ENCODE measurements at places on chromosomes 2 and 18. TPM values are rescaled to one million over a fixed set of nuclear protein-coding genes. Genes with fewer than 3 reads are reported as not detected.

DNA sequence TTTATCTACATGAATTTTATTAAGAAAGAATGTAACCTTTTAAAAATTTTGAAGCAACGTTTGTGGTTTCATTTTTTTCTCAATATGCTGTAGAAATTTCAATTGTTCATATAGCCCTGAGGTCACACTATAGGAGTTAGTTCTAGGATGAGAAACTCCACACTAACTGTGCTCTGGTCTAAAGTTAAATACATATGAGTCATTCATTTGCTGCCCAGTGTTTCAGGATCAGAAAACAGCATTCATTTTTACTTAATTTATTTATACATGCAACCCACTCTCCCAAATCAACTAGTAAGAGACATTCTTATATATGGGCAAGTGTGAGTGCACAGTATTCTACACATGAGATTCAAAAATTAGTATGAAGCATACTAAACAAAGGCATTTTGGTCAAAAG is 137.9 kb downstream of the DOCK10 start:
- no peaks in the 10 kb centered on the region for H3K4me1 ChIP-seq
- DNase-seq = no peak
- H3K36me3 ChIP-seq = peaks cover 3% of the 10 kb centered on the region
- no peaks in the 10 kb centered on the region for H3K27me3 ChIP-seq
- no peak overlapping the region for H3K4me3 ChIP-seq
- no peak overlapping the region for H3K27ac ChIP-seq

Gene CRYGC
- total RNA-seq = not detected

- peak overlapping the region; percentile 95 for H3K27ac ChIP-seq
- no peaks in the 10 kb centered on the region for H3K27me3 ChIP-seq
Observed at GRCh38 chr18:2654928-2655177, 673 bp upstream of the SMCHD1 start.

GRCh38 chr2:152354909-152355308 is 19.9 kb downstream of the FMNL2 start:
- no peak overlapping the region for H3K27ac ChIP-seq
- H3K36me3 ChIP-seq = no peaks in the 10 kb centered on the region
- H3K27me3 ChIP-seq = no peaks in the 10 kb centered on the region
- H3K4me3 ChIP-seq = no peak overlapping the region

GRCh38 chr2:9970200-9971044 is 18.9 kb downstream of the GRHL1 start:
- no peaks in the 10 kb centered on the region for H3K27me3 ChIP-seq
- DNase-seq = no peak
- H3K36me3 ChIP-seq = no peaks in the 10 kb centered on the region
- H3K4me1 ChIP-seq = peaks cover 26% of the 10 kb centered on the region
- H3K27ac ChIP-seq = no peak overlapping the region

GRCh38 chr2:108907822-108908712 is 81.0 kb downstream of the EDAR start:
- DNase-seq = no peak
- H3K4me1 ChIP-seq = no peaks in the 10 kb centered on the region
- H3K36me3 ChIP-seq = no peaks in the 10 kb centered on the region
- no peaks in the 10 kb centered on the region for H3K27me3 ChIP-seq
- H3K4me3 ChIP-seq = no peak overlapping the region

DNA sequence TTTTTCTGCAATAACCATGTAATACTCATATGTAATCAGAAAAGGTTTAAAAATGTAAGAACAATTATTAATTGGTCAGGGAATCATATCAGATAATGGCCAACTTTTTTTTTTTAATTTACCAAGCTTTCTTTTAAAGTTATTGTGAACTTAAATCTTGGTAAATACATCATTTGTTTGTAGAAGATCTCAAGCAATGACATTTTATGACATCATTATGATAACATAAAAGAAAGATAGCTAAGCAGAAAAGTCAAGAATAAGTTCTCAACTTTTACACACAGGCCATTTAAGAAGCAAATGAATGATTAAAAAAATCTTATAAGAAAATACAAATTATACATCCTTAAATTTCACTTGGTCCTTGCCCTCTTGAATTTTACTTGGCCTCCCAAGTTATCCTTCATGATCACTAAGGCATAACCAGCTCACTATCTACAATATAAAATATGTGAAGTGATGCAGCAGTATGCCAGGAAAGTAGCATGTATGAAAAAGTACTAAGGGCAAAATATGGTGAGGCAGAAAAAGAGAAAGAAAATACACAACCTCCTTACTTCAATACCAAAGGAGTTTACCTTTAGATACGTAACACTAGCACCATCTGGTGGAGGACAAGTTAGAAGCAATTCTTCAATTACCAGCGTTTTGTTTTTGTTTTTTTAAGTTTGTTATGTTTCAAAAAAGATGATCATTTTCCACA is 116.6 kb downstream of the SRBD1 start:
- no peak overlapping the region for H3K4me3 ChIP-seq
- peak; percentile 28 for DNase-seq
- no peaks in the 10 kb centered on the region for H3K4me1 ChIP-seq
- no peaks in the 10 kb centered on the region for H3K36me3 ChIP-seq
- H3K27me3 ChIP-seq = no peaks in the 10 kb centered on the region
- H3K27ac ChIP-seq = no peak overlapping the region

DNA sequence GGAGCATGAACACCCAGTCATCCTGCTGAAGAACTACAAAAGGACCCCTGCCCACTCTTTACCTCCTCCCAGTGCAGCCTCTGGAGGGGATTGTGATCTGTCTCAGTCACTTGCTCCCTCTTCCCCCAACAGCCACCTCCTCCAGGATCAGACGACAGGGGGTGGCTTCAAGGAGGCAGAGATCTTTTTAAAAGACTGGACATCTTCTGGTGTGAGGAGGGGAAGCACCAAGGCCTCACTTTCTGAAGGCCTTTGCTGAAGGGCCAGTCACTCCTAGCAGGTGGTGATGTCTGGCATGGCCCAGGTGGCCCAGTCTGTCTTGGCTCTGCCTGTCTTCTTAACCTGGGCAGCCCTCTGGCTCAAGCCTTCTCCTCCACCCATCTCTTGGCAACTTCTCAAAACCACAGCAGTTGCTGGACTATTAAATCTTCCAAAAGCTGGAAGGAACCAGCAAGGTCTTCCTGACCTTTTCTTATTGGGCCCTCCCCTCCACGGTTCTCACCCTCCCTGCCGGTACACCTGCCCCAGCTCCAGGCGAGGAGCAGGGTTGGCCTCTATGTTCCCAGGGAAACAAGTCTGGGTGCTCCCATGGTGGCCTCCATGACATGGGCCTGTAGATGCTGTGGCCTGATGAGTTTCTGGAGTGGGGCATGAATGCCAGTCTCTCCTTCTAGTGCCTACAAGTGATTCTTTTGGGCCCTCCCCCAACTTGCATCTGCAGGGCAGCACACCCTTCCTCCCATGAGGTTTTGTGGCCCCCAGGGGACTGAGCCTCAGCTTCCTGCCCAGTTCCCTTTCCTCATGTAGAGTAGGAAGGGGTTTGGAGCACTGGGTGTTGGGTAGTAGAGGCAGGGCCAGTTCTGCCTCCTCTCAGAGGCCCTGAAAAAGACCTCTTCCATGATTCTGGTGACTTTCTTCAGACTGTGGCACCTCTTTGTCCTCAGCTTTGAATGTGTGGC is 5.0 kb upstream of the ATP6V1B1 start:
- no peak overlapping the region for H3K27ac ChIP-seq
- no peak for DNase-seq
- H3K36me3 ChIP-seq = no peaks in the 10 kb centered on the region
- H3K4me1 ChIP-seq = no peaks in the 10 kb centered on the region
- H3K4me3 ChIP-seq = no peak overlapping the region

Gene GCA
- total RNA-seq = 38.9 TPM

DNA sequence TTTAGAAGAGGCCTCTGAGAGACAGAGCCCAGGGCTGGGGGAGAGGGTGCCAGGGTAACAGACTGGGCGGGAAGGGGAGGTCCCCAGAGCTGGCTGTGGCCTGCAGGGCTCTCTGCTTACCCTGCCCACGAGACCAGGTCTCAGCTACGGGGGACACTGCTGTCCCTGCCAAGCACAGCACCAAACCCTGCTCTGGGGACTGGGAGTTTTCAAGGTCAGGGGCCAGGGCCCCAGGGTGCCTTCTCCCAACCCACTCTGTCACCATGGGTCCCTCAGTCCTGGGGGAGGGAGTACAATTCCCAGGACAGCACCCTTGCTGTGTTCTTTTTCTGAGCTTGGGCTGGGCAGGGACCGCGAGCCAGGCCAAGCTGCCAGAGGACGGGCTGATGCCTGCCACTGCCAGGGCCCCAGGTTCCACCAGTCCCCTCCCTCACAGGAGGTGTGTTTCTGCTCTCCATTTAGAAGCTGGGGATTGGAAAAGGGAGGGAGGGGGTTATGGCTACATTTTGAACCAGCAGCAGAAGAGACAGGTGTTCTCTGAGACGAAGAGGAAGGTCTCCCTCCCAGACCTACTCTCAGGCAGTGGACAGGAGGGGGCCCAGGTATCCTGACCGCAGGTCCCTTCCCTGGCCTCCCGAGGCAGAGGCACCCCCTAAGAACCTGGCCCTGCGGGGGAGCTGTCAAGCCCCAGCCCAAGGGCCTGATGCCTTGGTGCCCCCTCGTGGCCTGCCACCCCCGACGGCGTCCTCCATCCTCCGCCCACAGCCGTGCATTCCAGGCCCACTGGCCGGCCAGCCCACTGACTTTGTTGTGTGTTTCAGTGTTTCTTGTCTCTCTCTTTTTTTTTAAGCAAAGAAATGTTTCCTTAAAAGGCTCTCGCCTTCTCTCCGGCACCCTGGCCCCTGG is 80.4 kb downstream of the TNS1 start:
- no peaks in the 10 kb centered on the region for H3K27me3 ChIP-seq
- peaks cover 5% of the 10 kb centered on the region for H3K4me1 ChIP-seq
- no peak overlapping the region for H3K4me3 ChIP-seq
- no peaks in the 10 kb centered on the region for H3K36me3 ChIP-seq

Gene RNU2-63P
- 91.1 TPM for total RNA-seq

Gene DOCK10
- total RNA-seq = 66.9 TPM

DNA sequence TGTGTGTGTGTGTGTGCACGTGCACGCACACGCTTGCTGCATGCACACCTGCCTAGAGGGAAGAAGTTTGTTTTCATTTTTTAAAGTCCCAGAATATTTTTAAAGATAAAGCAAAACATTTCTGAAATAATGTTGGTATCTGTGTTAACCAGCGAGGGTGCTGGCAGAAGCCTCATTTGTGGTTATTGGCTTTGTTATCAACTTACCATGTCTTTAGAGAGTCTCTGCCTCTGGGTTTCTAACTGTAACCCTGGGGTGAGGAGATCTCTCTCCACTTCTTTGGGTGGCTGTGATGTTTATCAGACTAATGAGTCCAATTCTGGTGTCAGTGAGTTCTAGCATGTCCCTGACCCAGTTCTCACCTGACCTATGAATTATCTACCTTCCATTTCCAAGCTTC is 927.6 kb upstream of the FANCL start:
- H3K4me3 ChIP-seq = no peak overlapping the region
- H3K36me3 ChIP-seq = no peaks in the 10 kb centered on the region
- H3K27me3 ChIP-seq = no peaks in the 10 kb centered on the region
- H3K4me1 ChIP-seq = no peaks in the 10 kb centered on the region
- DNase-seq = no peak

Gene ITPRIPL1
- 7.7 TPM for total RNA-seq

- no peaks in the 10 kb centered on the region for H3K36me3 ChIP-seq
- no peak for DNase-seq
- H3K27me3 ChIP-seq = no peaks in the 10 kb centered on the region
- H3K4me3 ChIP-seq = no peak overlapping the region
Observed at GRCh38 chr18:3725115-3725514, 275.1 kb downstream of the TGIF1 start.

DNA sequence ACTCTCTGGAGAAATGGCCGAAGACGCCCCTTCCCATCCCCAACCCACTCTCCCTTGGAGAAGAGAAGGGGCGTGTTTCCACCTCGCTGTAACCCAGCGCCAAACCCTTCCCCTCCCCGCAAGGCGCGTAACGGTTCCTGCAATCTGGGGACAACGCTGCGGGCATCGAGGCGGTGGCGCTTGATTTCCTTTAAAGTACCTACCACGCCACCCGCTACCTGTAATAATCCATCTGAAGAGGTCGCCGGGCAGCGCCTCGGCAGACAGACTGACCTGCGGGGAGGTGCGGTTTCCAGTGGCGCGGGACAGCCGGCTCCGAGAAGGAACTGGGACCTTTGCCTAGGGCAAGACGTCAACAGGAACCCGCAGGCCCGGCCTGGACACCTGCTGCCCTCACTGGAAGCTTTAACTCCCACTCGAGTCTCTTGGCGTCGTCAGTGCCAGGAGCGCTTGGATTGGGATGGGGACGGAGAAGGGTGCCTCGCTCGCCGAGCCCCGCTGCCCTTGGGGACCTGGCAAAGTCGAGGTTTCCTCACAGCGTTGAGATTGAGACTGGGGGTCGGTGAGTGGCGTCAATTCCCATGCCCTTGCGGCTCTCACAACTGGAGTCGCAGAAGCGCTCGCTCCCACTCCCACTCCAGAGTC is at the start of gene CYP1B1:
Gene CYP1B1, minus strand, starts transcription at position 645 of the 645 bp plus-strand sequence. CDS start 763 bp downstream, outside the sequence.
- no peak for DNase-seq
- H3K27me3 ChIP-seq = peaks cover 94% of the 10 kb centered on the region
- H3K4me3 ChIP-seq = peak within 1 kb of the TSS; percentile 41
- peak within 1 kb of the TSS; percentile 41 for H3K27ac ChIP-seq
- H3K4me1 ChIP-seq = no peaks in the 10 kb centered on the region
